ENCODE measurements at places on chromosomes 5 and 9.

- no peak for DNase-seq
Observed at GRCh38 chr9:27787891-27788290, 214.6 kb upstream of the C9orf72 start.

- no peak for DNase-seq
Observed at GRCh38 chr9:27933210-27934025, 360.1 kb upstream of the C9orf72 start.

DNA sequence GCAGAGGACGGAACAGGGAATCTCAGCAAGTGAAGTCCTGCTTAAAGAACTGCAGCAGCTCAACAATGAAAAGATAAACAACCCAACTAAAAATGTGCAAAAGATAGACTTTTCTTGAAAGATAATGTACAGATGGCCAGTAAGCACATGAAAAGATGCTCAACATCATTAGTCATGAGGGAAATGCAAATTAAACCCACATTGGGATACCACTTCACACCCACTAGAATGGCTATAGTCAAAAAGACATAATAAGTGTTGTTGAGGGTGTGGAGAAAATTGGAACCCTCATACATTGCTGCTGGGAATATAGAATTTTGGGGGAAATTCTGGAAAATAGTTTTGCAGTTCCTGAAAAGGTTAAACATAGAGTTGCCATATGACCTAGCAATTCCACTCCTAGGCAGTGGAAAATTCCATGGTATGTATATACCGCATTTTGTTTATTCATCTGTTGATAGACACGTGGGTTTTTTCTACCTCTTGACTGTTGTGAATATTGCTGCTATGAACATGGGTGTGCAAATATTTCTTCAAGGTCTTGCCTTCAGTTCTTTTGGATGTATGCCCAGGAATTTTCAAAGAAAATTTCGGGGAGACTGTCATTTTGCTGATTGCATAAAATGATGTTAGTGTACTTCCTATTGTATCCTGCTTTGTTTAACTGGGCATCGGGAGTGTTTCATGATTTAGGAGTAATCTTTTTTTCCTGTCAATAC, 7.2 kb downstream of the CNOT8 start:
- no peak for DNase-seq

- no peak for DNase-seq
Observed at GRCh38 chr5:154465169-154465568, 12.9 kb downstream of the HAND1 start.

GRCh38 chr5:54667136-54667535, 149.6 kb downstream of the SNX18 start:
- no peak for DNase-seq

DNA sequence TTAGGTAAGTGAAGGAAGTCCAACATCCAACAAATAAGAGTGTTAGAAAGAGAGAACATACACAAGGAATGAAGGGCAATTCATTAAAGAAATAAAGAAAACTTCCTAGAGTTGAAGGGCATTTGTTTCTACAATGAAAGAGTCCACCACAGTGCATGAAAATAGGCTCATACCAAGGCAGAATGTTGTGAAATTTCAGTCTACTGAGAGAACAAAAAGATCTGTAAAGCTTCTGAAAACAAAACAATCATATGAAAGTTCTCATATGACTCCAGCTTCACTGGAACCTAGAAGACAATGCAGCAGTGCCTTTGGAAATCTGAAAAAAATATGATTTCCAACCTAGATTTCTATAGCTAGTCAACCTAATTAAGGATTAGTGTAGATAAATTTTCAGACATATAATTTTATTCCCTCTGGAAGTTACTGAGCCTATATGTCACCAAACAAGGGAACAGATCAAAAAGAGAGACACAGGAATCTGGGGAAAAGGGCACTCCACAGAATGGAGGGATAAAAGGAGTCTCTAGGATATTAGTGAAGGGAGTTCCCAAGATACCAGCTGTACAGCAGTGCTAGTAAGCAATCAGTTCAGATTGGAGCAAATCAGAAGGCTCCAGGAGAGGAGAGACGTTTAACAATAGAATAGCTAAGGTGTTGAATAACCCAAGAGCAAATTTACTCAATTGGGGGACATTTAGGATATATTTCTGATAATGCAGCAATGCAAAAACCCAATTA, 5.8 kb downstream of the C5orf58 start:
- DNase-seq, result no peak

- no peak for DNase-seq
Observed at GRCh38 chr5:102107865-102108264, 188.2 kb downstream of the SLCO4C1 start.

DNA sequence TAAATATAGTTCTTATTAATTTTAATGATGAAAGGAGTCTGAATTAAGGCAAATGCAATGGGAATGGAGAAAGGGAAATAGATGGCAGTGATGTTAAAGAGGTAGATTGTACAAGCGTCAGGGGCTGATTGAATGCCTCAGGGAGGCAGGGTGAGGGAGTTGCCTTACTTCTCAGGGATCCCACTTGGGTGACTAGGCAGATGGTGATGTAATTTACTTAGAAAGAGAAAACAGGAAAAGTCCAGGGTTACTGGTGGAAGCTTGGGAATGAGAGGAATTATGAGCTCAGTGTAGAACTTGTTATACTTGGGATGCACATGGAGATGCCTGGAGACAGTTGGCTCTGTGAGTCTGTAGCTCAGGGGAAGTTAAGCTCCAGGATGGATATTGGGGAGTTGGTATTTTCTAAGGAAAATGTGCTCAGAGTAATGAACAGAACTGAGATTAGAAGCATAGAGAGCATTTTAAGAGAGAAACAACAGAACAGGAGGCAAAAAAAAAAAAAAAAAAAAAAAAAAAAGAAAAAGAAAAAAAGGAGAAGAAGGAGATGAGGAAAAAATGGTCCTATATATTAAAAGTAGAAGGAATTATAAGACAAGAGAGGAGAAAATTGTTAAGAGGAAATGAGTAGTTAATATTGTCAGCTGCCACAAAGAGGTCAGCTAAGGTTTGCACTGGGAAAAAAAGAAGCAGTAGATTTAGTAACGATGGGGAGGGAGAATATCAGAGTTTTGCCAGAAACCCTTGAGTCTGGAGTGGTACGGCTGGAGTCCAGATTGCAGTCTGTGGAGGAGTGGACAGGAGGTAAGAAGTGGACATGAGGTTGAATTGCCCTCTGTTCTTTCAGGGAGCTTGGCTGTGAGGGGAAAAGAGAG, 88.0 kb upstream of the ELL2 start:
- DNase-seq, result no peak

DNA sequence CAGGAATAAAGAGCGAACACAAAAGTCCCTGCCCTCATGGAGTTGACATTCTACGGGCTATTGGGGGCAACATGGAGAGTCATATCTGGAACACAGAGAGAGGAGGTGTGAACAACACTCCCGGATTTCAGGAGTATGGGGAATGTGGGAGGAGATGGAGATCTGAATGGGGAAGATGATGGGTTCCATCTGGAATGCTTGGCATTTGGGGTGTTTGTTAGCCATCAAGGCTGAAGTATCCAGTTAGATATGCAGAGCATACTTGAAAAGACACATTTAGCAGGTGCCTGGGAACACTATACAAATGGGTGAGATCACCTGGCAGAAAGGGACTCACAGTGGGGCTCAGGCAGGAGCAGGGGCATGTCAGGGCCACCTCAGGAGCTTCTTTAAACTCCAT, 61.1 kb downstream of the EGFLAM start:
- no peak for DNase-seq

DNA sequence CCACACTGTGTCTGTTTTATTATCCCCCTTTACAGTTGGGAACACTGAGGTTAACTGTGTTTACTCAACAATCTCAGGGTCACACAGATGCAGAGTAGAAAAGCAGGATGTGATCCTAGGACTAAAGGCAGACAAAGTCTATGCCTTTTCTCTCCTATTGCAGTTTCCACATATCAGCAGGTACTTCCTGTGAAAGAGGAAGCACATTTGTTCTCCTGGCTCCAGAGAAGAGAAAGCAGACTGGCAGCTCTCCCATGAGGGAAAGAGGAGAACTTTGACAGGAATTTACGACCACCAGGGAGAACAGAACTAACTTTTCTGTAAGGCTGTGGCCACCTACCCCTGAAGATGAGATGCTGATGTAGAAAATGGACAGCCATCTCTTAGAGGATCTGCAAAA, 84.2 kb upstream of the TNC start:
- no peak for DNase-seq

DNA sequence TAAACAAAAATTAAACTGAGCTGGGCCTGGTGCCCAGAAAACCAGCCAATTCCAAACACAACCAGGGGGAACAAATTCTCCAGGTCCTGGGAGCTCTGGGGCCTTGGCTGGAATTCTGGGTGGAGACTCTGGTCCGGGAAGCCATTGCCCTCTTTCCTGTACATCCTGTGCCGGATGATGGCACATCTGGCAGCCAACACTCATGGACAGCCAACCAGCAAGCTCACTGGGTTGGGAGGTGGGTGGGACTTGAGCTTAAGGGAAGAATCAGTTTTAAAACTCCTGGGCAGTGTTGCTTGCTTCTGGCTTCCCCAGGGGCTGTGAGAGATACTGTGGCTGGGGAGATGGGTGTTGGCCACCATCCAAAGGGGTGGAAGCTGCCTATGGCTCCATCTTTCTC, 56.1 kb downstream of the PCDH1 start:
- DNase-seq, result no peak

- no peak for DNase-seq
Observed at GRCh38 chr9:130498298-130498917, 53.6 kb downstream of the ASS1 start.

- DNase-seq, result no peak
Observed at GRCh38 chr9:86602715-86603114, 248.5 kb upstream of the TUT7 start.

GRCh38 chr5:110106750-110107149, 417.0 kb downstream of the MAN2A1 start:
- no peak for DNase-seq

DNA sequence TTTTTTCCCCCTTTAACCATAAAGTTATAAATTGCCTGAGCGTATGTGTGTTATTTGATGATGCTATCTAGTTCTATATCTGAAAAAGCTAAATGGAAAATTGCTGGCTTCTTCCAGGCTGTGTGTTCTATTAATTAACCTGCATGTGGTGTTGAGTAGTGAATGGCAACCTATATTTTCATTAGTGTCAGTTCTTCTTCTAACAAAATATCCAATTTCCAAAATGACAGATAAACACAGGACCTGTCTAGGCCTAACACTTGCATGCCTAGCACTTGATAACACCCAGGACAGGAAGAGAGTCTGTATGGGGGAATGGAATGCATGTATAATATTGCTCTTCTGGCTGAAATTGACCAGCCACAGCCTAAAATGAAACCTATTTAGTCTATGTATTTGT, 91.7 kb downstream of the CD180 start:
- DNase-seq, result no peak

DNA sequence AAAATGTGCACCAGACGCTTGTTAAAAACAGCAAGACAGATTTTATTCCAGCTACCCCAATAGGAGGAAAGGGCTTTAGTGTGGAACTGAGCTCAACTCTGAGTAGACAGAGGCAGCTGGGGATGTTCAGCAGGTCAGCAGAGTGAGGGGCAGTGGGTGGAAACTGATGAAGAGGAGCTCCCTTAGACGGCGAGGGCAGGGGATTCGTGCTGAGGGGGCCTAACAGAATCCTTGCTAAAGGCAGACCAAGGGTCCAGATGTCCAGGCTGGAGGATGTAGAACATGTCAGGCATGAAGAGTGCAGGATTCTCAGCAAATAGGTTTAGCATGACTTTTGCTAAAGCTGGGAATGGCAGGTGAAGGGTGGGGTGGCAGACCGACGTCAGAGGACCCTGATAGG, 71.9 kb upstream of the OLFM1 start:
- DNase-seq, result no peak

DNA sequence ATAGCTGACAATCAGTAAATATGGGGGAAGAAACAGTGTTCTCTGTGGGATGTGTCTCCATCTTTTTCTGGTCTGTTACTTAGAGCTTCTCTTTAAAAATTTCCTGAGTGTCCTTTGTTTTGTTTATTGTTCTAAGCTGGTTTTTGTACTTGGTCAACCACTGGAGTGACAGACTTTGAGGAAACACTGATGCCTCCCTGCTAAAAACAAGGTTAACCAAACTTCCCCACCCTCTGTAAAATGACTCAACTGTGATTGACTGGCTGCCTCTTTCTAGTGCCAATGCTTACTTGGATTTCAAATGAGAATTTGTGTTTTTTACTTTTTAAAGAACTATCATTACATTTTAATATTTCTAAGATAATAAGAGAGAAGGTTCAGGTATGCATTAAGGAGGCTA, 65.1 kb upstream of the SPINK5 start:
- DNase-seq, result no peak

GRCh38 chr5:90421136-90421535, 11.6 kb upstream of the CETN3 start:
- peak; percentile 7 for DNase-seq

- no peak for DNase-seq
Observed at GRCh38 chr5:68021227-68021626, 194.3 kb upstream of the PIK3R1 start.

- DNase-seq, result no peak
Observed at GRCh38 chr5:106140101-106140500, 1530.6 kb downstream of the EFNA5 start.

- DNase-seq, result no peak
Observed at GRCh38 chr5:166505544-166505943, 1785.9 kb upstream of the WWC1 start.

DNA sequence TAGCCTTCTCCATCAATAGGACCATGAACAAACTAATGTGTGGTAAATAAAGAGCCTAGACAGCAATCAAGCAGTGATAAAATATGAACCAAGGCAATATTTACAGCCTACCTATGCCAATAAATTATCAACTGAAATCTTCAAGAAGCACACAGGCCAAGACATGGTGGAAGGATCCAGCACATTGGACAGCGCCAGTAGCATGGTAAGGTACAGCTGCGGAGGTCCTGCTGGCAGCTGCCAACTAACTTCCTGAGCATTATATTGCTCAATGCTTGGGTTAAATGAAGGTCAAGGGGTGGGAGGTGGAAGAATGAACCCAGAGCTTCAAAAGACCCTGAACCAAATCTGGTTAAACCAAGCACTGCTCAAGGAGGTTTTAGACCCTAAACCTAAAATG, 16.5 kb upstream of the SPDL1 start:
- DNase-seq, result no peak

DNA sequence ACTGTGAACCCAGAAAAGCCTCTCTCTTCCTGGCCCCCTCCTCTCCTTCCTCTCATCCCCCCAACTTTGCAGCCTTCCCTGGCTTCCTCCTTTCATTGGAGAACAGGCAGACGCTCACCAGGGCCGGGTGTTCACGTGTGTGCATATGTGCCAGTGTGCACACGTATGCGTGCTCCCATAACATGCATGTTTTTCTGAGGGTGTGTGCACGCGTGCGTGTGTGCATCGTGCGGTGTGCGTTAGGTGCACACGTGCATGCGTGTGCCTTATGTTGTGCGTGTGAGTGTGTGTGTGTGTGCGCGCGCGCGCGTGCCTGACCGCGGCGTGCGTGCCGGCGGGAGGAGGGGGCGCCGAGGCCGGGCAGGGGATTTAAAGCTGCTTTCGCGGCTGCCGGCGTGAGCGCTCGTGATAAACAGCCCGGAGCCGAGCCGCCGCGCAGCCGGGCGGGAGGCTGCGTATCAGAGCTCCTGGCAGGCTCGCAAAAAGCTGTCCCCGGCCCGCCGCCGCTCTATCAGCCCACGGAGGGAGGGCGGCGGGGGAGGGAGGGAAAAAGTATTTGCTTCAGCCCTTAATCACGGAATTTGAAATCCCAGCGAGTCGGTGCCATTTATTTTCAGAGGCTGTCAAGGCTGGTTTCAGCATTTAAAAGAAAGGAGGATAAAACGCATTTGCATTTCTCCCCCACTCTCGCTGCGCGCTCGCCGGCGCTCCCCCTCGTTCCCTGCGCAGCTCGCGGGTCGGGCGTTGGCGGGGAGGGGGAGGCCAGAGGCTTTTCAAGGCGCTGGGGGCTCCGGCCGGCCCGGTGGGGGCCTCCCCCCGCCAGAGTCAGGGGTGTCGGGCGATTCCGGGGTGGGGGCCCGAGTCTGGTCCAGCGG, 183.9 kb downstream of the C9orf50 start:
- no peak for DNase-seq
